GM19239 (cell line): ENCODE measurements at places on chromosomes 2 and 18.
A peak's percentile ranks its signal among the peaks of the same experiment; 100 is the strongest.

- no peak for DNase-seq
Observed at GRCh38 chr18:36075862-36076587, 8.7 kb upstream of the RPRD1A start.

- peak; percentile 83 for DNase-seq
Observed at GRCh38 chr2:26577442-26578112, 63.6 kb downstream of the CIB4 start.

DNA sequence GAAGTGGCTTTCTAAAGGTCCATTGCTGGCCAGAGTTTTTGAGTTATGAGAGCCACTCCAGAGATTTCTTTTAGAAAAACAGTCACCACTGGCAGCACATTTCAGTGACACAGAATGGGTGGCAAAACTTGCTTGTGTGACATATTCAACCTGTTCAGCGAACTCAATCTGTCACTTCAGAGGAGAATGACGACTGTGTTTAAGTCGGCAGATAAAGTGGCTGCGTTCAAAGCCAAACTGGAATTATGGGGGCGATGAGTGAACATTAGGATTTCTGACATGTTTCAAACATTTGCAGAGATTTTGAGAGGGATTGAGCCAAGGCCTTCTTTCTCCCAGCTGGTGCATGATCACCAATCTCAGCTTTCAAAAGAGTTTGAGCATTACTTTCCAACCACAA is 139.6 kb upstream of the B3GNT2 start:
- no peak for DNase-seq

DNA sequence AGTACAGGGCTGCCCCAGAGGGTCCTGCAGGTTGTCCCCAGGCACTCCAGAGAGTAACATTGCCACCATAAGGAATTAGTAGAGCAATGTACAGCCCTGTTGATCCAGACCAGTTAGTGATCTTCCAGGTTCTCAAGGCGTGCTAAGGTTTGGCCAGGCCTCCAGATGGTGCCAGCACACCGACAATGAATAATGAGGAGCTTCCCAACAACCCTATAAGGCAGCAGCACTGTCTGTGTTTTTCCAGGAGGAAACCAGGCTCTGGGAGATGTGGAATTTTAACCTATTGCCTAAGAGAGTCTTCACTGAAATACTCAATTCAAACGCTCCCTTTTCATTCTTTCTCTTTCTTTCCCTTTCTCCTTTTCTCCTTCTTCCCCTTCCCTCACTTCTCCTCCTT is 122.1 kb downstream of the MGAT5 start:
- DNase-seq, result no peak

DNA sequence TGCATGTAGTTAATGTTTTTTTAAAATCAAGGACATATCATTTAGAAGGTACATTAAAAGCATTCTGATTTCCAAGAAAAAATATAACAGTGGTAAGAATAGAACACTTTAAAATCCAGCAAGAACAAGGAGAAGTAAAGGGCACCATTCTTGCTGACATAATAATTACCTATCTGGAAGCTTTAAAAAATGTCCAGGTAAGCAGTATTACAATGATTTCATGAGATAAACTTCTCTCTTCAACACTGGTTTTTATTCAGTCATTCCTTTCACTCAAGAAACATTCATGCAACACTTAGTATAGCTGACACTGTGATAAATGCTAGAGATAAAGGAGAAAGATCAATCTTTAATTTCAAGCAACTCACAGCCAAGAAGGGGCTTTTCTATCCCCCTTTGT is 2.9 kb upstream of the KANSL1L start:
- no peak for DNase-seq

GRCh38 chr2:183070942-183071844 is 7.4 kb upstream of the DUSP19 start:
- no peak for DNase-seq

DNA sequence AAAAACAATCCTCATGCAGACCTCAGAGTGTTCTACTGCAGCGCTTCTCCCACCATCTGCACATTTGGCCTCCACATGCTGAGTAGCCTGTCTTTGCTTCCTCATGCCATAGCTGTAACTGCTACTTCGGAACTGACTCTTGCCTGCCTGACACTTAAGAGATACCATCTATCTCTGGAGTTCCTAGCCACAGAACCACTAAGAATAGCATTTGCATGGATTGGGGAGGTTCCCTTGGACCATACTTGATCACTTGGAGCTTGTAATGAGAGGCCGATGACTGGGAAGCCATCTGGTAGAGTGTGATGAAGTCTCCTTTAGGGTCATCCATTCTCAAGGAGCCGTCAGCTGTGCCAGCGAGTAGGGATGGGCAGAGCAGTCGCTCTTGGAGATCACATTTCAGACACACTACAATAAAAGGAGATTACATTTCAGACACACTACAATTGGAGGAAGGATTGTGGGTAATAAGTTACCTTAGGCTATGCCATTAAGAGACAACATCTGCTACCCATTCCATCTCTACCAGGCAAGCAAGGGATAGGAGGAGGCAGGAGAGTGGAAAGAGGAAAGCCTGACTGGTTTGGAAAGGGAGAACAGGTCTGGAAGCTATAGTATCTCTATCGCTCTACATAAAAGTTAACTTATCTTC is 21.8 kb downstream of the DOK1 start:
- no peak for DNase-seq

- no peak for DNase-seq
Observed at GRCh38 chr2:56589835-56590234, 406.0 kb downstream of the CCDC85A start.

DNA sequence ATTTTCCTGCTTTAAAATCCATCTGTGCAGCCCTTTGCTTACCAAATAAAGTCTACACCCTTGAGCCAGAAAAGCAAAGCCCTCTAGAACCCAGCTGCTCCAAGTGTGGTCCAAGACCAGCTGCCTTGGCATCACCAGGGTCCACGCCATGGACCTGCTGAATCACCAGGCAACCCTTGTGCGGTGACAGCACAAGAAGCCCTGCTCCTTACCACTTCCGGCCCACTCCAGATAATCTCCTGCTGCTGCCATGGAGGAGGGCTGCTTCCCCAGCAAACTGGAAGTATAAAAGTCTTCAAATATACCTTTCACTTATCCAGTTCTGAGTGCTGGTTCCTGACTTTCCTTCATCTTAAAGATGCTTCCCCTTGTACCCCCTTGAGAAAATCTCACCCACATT is 106.0 kb upstream of the PKDCC start:
- no peak for DNase-seq

DNA sequence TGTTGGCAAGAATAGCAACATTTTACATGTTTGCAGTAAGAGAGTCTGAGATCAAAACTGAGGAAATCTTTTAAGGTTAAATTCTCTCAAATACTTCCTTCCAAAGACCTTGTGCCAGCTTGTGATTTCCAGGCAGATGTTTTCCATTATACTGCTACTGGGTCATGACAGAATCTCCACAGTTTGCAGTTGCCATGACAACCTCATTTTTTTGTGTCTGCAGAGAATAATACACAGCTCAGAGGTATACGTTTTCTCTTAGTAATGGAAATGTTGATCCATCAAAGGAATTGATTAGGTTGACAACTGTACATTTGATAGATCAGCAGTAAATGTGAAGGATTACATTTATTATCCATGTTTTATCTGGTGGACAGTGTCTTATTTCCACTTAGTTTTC is 29.1 kb upstream of the CSRNP3 start:
- DNase-seq, result no peak

DNA sequence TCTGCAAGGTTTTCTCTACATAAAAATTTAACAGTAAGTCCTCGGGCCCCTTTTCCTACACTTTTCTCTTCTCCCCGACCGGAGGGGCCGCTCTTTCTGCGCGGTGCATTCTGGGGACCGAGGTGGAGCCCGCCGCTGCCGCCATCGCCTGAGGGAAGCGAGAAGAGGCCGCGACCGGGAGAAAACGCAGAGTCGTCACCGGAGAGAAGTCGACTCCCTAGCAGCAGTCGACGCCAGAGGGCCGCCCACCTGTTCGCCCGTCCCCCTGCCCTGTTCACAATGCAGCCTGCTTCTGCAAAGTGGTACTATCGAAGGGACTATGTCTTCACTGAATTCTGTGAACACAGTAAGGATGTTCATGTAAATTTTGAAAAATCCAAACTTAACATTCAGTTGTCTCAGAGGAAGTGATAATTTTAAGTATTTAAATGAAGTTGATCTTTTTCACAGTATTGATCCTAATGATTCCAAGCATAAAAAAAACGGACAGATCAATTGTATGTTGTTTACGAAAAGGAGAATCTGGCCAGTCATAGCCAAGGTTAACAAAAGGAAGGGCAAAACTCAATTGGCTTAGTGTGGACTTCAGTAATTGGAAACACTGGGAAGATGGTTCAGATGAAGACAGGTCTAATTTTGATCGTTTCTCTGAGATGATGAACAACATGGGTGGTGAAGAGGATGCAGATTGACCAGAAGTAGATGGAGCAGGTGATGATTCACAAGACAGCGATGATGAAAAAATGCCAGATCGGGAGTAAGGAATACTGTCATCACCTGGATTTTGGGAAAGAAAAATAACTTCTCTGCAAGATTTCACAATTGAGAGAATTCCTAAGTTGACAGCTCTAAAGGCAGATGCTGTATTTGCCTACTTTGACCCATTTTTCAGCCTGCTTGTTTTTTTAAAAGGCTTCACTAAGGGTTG is 55.8 kb downstream of the ASXL2 start:
- DNase-seq, result peak; percentile 10

DNA sequence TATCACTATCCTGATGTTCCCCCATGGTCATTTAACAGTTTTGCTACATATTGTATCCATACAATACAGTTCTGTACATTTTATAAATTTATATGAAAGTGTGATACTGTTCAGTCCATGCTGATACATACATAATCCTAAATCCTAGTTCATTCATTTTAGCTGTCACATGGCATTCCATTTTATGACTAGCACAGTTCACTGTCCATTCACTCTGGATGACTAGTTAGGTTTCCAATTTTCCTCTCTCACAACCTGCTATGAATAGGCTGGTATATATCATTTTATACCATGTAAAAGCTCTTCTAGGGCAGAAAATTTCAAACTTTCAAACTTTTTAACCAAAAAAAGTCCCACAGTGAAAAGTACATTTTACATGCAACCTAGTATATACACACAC is 15.2 kb downstream of the SMAD2 start:
- DNase-seq, result no peak

GRCh38 chr2:170737821-170738220 is 22.7 kb downstream of the SP5 start:
- no peak for DNase-seq

GRCh38 chr2:121038891-121039616 is 245.9 kb downstream of the TFCP2L1 start:
- DNase-seq, result no peak

GRCh38 chr2:120773186-120773800 is 37.6 kb downstream of the GLI2 start:
- DNase-seq, result no peak

- DNase-seq, result no peak
Observed at GRCh38 chr2:237464757-237465391, 22.2 kb upstream of the MLPH start.

- DNase-seq, result no peak
Observed at GRCh38 chr18:323253-323622, 55.4 kb upstream of the THOC1 start.

GRCh38 chr2:117523711-117524238 is 290.7 kb upstream of the DDX18 start:
- DNase-seq, result no peak

GRCh38 chr18:27954226-27954625 is 222.7 kb downstream of the CDH2 start:
- no peak for DNase-seq

- DNase-seq, result no peak
Observed at GRCh38 chr2:39732482-39732881, 46.6 kb downstream of the THUMPD2 start.

GRCh38 chr18:44771956-44772917 is 91.5 kb downstream of the SETBP1 start:
- DNase-seq, result no peak

DNA sequence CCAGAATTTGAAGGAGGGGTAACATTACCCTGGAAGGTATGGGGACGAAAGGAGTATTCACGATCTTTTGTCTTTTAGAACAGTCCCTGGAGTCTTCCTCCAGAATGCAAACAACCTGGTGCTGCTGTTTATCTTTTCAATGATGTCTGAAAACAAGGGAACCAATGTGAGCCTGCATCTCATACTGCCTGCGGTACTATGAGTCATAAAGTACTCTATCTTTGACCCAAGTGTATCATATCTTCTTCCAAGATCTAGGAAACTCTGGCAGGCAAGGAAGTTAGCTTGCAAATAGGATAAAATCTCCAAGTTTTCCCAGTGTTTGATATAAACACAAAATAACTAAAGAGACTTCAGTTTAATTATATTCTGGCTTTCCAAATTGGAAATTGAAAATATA is 968.5 kb downstream of the LRP1B start:
- DNase-seq, result no peak

DNA sequence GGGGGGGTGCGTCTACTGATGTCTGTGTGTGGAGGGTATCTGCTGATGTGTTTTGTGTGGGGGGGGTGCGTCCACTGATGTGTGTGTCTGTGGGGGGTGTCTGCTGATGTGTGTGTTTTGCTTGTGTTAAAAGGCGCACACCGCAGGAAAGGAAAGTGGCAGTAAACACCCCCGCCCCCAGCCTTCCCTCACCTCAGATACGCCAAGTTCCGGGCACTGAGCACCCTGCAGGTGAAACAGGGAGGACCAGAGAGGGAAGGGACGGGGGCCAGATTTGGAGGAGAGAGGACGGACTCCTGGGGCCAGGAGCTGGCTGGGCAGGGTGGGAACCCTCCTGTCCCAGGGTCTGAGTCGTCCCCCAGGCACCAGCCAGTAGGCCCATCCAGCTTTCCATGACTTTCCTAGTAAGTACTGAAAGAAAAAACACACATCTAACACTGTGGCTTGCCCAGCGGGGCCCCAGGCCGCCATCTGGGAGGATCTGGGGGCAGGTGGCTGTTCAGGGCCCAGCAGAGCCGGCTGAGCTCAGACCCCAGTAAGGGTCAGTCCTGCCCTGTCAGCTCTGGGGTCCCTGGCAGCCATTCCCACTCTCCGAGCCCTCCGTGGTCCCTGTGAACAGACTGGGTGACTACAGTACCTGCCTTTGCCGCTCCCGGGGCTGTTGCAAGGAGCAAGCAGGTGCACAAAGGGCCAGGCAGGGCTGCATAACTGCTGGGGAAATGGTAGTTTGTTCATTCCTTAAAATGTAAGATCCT is 126.9 kb downstream of the NFATC1 start:
- DNase-seq, result peak; percentile 36

GRCh38 chr2:208674919-208675318 is 268.3 kb downstream of the PTH2R start:
- DNase-seq, result no peak
